ENCODE measurements at places on chromosomes 6 and 20.

- DNase-seq: no peak
Observed at GRCh38 chr6:34312259-34312658, 63.5 kb upstream of the SMIM29 start.

DNA sequence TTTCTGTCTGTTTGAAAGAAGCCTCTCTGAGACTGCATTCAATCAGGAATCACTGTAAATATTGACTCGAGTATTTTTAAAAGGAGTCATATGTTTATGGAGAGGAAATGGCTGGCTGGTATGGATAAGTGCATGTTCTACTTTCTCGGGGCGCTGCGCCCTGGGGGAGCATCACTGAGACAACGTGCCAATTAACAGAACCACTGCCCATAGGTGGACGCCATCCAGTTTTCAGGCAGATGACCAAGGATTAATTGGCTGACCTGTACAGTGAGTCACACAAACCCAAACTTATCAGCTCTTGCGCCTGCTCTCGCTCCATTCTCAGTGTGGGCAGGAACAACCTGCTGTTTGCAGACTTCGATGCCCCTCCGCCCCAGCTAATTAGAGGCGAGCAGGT lies 571.2 kb downstream of the QKI start:
- no peak for DNase-seq

DNA sequence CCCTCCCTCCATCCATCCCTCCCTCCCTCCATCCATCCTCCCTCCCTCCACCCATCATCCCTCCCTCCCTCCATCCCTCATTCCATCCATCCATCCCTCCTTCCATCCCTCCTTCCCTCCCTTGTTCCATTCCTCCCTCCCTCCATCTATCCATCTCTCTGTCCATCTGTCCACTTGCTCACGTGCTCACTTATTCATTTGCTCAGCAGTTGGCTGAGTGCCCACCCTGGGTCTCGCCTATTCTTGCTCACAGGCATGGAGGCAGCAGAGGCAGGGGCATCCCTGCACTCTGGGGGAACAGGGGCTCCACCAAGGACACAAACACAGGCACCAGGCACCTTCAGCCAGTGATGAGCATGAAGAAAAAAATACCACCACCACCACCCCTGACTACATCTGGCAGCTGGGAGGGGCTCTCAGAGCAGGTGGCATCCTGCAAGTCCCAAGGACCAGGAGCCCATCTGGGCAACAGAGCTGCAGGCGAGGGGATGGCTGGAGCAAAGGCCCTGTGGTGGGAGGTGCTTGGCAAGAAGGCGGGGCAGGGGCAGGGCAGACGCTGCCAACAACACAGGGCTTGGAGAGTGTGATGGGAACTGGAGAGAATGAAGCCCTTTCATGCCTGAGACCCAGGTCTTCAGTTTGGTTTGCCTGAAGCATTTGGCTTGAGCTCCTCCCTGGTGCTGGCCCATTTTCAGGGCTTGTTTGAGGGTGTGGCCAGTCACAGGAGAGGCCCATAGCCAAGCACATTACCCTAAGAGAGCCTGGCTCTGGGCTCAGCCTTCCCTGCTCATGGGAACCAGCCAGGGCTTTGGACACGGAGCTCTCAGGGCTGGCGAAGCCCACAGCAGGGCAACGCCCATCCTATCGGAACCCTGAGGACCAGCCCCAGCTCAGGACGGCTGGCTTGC lies 40.2 kb upstream of the MRGBP start:
- no peak for DNase-seq

DNA sequence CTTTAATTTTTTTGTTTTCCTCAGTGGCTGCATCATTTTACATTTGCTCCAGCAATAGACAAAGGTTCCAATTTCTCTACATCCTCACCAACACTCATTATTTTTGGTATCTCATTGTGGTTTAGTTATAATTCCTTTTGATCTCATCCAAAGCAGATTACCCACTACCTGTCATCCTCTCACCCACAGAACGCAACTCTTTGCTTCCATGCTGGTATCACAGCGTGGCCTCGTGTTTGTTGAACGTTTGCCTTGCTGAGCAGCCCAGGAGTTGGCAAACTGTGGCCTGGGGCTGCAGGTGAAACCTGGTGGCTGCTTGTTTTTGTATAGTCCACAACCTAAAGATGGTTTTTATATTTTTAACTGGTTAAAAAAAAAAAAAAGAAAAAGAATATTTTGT lies 181.9 kb downstream of the BCAS1 start:
- DNase-seq: no peak

DNA sequence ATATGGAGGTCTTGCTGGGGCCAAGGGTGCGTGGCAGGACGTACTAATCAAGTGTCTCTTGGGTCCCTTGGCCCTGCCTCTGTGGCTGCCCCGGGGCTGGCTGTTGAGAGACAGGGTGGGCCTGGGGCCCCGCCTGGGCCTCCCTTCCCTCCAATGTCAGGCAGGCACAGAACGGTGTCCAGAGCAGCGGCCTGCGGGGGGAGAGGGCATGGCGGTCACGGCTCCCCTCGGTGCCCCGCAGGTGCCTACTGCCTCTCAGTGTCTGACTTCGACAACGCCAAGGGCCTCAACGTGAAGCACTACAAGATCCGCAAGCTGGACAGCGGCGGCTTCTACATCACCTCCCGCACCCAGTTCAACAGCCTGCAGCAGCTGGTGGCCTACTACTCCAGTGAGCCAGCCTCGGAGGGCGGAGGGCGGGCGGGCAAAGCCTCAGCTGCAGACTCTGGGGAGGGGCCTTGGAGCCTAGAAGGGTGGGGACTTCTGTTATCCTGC lies 50.0 kb downstream of the SRC start:
- no peak for DNase-seq

DNA sequence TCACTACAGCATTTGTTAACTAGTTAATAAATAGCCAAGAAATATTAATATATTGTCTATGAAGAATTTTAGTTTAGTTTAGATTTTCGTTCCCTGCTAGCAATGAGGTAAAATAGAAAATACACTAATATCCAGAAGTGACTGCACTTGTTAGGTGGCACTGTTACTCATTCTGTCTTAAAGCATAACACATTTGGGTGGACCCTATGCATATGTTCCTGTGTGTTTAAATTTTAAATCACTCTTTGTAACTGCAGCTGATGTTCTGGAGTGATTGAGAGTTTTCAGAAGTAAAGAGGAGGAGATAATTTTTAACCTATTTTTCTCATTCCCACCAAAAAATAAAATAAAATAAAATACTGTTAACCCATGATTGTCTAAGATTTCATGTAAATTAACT lies 73.9 kb upstream of the SOX4 start:
- DNase-seq: no peak

- no peak for DNase-seq
Observed at GRCh38 chr6:5569491-5569890, 308.2 kb downstream of the FARS2 start.

DNA sequence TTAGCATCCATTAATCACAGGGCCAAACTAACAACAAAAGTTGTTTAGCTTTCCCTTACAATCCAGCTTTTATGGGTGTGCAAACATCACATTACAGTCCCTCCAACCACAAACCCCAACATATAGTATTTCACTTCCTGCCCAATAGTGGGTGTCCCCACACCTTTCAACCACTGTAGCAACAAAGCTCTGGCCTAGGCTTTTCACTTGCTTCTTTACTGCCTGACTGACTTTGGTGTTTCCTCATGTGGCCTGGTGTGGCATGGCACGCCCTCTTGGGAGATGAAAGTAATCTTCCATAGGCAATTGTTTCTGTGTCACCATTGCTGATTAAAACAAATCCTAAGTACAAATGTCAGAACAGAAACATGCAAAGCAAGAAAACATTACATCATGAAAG lies 46.3 kb downstream of the MCM8 start:
- DNase-seq: no peak

DNA sequence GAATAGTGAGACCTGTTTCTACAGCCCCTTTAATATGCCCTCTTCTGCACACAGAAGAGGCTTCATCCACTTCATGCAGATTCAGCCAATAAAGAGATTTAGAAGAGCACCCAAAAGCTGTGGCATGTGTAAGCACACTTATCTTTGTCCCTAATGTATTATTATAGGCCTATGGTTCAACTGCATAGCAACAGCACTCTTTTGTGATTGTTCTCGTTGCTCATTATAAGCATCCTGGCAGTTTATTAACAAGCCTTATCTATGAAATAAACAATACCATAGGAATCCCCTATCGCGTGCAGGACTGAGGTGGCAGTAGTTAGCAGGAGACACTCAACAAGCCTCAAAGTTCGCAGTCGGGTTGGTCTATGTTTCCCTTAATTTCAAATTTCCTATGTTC lies 138.5 kb upstream of the BEND6 start:
- DNase-seq: no peak

GRCh38 chr6:143361536-143362191 lies 88.8 kb downstream of the ADAT2 start:
- no peak for DNase-seq

DNA sequence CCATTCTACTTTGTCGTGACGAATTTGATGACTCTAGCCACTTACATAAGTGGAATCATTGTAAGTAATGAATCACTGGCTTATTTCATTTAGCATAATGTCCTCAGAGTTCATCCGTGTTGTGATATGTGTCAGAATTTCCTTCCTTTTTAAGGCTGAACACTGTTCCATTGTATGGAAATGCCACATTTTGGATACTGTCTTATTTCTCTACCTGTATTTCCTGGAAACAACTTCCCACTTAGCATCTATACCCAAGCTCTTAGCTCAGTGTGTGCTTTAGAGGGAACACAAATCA lies 28.8 kb upstream of the GGTLC1 start:
- DNase-seq: no peak

DNA sequence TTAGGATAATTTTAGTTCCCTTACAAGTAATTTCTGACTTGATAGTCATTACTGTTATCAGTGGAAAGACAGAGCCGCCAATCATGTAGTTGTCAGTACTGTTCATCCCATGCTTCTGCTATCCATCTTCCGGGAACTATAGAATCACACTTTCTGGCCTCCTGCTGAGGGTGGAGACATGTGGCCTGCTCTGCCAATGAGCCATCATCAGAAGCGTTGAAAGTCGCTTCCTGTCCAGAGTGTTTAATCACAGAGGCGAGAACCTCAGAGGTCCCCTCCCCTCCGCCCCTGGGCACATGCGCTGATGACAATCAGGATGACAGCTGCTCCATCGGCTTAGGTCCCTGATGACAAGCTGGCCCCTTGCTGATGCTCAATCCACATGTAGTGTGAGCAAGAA lies 3.0 kb downstream of the DDO start:
- no peak for DNase-seq

GRCh38 chr20:4469910-4470309 lies 251.8 kb upstream of the PRND start:
- no peak for DNase-seq

DNA sequence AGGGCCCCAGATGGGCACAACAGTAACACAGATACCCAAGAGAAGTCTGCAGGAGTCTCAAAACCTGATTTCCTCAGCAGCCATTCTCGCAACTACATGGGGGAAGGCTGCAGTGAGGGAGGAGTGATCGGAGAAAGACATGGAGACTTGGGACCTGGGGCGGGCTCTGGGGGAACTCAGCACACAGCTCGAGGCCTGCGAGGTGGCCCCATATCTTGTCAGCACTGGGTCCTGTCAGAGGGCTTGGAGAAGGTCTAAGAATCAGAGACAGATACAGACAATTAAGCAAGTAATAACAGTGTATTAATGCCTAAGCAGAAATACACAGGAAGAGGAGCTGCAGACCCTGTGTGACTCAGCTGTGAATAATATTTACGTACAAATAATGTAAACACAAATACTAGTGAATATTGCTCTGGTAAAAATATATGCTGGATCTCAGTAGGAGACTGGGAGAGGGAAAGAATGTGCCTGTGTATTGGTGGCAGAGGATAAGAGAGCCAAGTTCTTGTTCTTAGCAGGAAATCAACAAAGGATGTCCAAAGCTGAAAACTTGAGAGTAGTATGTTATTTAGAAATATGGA lies 336.2 kb downstream of the ZFAND3 start:
- DNase-seq: no peak

DNA sequence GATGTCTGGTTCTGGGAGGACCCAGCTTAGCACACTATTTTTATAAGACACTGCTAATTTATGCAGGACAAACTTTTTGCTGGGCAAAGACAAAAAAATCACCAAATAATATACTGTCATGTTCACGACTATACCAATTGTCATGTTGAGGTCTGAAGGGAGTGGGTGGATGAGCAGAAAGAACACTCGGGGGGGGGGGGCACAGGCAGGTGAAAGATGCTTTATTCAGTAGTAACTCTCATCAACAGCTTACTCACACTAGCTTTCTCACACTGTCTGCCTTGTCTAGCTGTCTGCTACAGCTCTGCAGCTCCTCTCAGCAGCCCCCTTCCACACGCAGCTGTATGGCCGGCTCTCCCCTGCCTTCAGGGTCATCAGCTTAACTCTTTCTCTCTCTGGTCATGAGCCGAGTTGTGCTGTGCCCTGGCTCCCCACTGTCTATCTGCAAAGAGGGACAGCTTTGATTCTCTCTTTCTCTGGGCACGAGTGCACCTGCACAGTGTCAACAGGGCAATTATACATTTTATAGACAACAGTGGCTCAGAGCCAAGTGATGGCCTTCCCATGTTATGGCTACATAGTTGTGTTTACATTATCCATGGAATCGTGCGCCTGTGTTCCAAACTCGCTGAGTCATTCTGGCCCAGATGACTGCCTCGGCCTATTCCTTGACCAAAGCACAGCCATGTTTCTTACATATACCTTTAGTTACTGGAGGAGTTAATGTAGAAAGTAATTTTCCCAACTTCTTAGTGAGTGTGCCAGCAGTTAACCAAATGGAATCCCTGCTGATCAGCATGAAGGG lies 187.7 kb upstream of the PRSS16 start:
- no peak for DNase-seq

GRCh38 chr6:109718991-109719390 lies 27.9 kb downstream of the FIG4 start:
- no peak for DNase-seq

GRCh38 chr6:106316375-106316766 lies 9.2 kb downstream of the ATG5 start:
- DNase-seq: no peak

DNA sequence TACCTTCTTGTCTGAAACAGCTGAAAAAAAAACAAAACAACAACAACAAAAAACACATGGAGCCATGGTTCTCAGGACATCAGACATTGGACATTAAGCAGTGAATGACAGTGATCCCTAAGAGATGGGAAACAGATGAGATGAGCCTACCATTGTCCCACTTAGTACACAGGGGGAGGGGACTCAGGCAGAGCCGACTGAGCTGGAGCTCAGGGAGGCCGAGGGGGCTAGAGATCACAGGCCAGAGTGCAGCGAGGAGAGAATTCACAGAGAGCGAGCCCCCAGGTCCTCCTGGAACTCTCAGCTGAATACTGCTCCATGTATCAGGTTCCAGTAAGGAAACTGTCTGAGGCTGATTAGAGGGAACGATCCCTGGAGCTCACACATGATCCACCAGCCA lies 134.6 kb downstream of the GRM4 start:
- DNase-seq: no peak

GRCh38 chr6:111347589-111347988 lies 135.4 kb downstream of the REV3L start:
- DNase-seq: no peak

- DNase-seq: no peak
Observed at GRCh38 chr20:1879369-1879768, 15.8 kb upstream of the SIRPA start.
